ENCODE measurements at places on chromosomes 5 and 9.

GRCh38 chr9:87585123-87585855 is 87.6 kb downstream of the DAPK1 start:
- DNase-seq, result no peak

GRCh38 chr9:68488126-68488525 is 52.6 kb downstream of the TMEM252 start:
- DNase-seq, result no peak

DNA sequence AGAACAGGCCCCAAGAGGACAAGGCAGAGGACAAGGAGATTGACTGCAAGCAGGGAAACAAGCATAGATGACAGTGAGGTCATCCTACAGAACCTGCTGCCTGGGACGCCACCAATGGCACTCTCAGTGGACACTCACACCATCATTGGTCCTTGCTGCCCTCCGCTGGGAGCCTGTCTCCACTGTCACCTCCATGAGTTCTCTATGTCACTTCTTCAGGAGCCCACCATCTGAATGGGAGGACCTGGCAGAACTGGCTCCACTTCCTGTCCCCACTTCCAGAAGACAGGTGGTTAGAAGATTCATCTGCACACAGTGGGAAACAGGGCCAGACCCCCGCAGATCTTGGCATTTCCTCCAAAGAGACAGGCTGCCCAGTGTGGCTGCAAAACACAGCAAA is 188.9 kb downstream of the HSD17B3 start:
- no peak for DNase-seq

- DNase-seq, result no peak
These were observed 171.8 kb upstream of the PITX1 start for GRCh38 chr5:135205632-135206349.

- peak; percentile 33 for DNase-seq
These were observed 59.2 kb upstream of the CLINT1 start for GRCh38 chr5:157917899-157918809.

DNA sequence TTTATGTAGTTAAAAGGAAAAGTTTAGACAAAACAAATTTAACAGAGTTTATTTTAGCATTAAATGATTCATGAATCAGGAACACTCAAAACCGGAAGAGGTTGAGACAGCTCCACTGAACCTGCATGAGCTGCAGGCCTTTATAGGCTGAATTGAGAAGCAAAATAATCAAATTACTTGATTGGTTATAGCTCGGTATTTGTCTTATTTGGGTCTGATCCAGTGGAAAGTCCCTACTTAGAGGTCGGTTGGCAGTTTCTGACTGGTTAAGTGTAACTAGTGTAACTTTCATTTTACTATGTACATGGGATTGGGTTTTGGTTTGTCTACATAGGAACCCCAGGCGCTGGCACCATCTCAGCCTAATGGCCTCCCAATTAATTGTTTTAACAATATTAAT is 74.1 kb upstream of the PIK3R1 start:
- no peak for DNase-seq

Data from activated effector memory CD4-positive, alpha-beta T cell treated with Interleukin-2 at 50 U/mL for 16 hours (primary cell).